Stimulated activated CD4-positive, alpha-beta T cell treated with anti-CD3 and anti-CD28 coated beads, Interleukin-1b, Interleukin-23, amount 100 ng/mL, for 48 hours (primary cell): ENCODE measurements at places on chromosomes 6 and 20.
A peak's percentile ranks its signal among the peaks of the same experiment; 100 is the strongest.

DNA sequence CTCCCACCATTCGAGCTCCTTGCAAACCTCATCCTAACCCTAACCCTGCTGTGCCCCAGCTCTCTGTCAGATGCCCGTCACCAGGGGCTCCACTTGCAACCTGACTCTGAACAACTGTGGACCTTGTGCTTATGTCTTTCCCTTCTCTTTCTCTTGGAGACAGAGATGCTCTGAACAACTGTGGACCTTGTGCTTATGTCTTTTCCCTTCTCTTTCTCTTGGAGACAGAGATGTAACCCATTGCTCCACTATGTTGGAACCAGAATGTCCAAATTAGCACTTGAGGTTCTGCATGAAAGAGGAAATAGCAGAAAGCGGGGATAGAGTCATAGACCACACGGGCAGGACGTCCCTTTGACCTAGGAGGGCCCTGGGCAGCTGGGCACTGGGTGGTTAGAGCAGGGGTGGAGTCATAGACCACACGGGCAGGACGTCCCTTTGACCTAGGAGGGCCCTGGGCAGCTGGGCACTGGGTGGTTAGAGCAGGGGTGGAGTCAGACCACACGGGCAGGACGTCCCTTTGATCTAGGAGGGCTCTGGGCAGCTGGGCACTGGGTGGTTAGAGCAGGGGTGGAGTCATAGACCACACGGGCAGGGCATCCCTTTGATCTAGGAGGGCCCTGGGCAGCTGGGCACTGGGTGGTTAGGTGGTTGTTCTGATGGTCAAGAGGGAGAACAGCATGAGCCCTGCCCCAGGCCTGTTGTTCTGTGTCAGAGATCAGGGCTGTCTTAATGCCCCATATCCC is 22.2 kb downstream of the PCMTD2 start:
- no peak for DNase-seq

GRCh38 chr6:113359155-113360140 is 497.7 kb upstream of the MARCKS start:
- DNase-seq = no peak

DNA sequence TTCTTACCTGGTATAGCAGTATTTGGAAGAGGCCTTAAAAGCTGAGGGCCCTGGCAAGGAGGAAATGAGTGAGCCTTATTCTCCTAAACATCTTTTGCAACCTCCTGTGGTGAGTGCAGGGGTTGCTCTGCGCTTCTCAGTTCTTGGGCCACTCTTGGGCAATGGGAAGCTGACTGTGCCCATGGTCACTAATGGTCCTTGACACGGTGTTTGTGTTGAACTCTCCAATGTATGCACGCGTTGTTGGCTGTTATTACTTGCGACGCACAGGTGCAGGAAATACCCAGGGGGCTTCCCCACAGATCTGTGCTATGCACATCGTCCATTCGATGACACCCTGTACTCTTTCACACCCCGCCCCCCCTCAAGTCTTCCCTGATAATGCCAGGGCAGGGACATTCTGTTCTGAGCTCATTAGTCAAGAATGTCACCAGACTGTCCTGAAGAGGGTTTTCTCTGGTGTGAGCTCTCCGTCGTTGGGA is 79.7 kb downstream of the EDN1 start:
- DNase-seq = no peak

DNA sequence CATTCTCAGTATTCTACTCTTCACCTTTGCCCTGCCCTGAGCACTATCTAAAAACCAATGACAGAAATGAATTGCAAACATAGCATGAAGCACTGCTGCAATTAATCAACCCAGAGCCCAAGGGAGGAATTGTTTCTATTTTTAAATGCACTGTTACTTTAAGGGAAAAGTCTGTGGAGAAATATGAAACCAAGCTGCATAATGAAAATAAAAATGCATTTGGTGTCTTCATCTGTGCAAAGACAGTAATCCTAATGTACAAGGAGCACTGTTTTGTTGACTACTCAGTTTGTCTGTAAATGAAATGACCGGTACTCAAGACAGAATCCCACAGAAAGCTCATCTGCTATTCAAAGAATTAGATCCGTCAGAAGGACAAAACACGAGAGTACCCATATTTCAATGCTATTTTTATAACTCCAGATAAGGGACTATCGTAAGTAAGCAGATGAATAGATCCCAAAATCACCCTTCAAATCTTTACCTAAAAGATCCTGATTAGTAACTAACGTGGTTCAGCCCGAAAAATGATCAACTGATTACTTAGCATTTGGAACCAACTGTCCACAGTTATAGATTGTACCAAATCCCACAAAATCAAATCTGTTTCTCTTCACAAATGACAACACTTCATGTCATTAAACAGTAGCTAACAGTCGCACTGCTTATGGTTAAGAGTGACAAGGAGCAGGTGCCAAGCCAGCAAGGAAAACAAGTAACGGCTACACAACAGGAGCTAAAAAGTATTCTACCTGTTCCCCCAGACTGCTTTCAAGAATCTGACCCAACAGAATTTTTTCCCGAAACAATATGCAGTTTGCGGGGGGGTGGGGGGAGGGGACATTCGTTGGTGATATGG is 2.4 kb downstream of the KIF13A start:
- DNase-seq = no peak

DNA sequence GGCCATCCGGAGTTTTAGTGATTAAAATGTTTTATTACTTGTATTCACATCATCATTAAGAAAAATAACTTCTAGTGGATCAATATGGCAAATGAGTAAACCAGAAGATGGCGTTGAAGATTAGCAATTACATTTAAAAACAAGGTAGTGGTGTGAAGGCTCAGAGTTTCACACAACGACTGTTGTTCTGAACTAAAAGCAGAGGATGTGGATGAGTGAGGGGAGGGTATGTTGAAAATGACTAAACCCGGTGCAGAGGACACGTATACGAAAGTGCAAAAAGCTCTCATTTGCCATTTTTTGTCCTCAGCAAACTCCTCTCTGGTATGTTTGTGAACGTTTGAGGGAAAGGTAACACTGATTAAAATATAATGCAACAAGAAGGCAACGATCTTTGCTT is 1.9 kb upstream of the IRF4 start:
- DNase-seq = peak; percentile 47

GRCh38 chr6:145051661-145052060 is 683.7 kb downstream of the EPM2A start:
- no peak for DNase-seq

- DNase-seq = no peak
Observed at GRCh38 chr6:32700391-32701040, 34.1 kb upstream of the HLA-DQB1 start.

DNA sequence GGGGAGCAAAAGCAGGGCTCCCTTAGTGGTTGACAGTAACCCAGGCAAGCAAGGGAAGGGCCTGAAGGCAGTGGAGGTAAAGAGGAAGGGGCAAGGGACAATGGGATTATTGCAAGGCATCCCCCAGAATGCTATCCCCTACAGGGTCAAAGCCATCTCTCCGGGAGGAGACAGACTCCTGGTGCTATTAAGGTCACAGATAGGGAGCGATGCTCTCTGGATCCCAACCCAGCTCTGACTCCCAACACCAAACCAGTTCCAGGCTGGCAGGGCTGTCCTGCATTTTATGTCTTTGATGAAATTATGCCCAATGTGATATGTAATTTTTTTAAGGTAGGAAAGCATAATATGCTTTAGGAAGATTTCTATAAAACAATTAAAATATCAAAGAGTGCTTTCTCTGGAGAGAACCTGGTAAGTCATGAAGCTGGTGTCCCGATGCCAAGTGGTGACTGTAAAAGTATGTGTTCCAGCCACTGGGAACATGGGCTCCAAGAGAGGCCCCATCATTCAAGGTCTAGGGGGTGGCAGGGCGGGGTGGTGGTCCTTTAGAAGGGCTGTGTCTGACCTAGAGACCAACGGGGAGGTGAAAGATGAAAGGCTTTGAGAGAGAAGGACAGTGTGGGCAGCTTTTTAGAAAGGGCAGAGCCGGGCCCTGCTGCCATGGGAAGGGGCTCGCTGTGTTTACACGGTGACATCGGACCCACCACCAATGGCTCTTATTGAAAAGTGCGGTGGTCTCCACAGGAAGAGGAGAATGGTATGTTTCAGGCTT is 276.5 kb downstream of the CDC5L start:
- no peak for DNase-seq

GRCh38 chr20:39019805-39020325 is 57.7 kb downstream of the DHX35 start:
- DNase-seq = peak; percentile 55

GRCh38 chr6:111550953-111551352 is 54.7 kb downstream of the TRAF3IP2 start:
- DNase-seq = no peak
